Chondrocyte (in vitro differentiated cells): ENCODE measurements at places on chromosomes 2 and 18.

- no peak for DNase-seq
These were observed 121.9 kb downstream of the PAX3 start for GRCh38 chr2:222176890-222177289.

GRCh38 chr2:5748946-5749345, 56.8 kb downstream of the SOX11 start:
- DNase-seq: no peak

DNA sequence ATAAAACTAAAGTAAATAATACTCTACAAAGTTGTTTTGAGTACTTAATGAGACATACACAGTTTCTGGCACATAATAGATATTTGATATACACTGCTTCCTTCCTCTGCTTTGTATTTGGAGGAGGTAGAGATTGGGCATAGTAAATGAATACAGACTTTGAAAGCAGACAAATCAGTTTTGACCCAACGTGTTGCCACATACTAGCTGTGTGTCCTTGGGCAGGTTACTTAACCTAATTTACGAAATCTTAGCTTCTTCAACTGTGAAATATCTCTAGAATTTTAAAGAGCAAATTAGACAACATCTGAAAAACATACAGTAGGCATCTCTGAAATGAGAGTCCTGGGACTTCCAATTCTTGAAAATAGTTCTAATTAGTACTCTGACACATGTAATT, 425.4 kb downstream of the TGIF1 start:
- no peak for DNase-seq

DNA sequence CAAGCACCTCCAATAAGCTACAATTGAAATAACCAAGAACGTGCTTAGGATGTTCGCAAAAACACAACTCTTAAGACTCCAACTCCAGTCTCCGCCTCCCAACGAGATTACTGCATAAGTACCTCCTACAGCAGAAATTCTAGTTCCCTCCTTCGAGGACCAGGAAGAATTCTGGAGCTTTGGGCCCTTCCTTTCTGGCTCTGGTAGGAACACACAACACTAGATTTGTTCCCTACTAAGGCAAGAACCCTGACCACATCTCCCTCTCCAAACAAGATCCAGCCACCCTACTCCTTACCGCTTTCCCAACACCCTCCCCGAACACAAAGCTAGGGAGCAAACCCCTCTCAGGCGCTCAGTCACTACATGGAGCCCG, 721 bp downstream of the ADAM17 start:
- DNase-seq: no peak
